Non-pigmented ciliary epithelial cell (primary cell): ENCODE measurements at places on chromosomes 5 and 9.

- DNase-seq = peak; percentile 70
These were observed 53.9 kb downstream of the CSNK1A1 start for GRCh38 chr5:149497357-149497756.

DNA sequence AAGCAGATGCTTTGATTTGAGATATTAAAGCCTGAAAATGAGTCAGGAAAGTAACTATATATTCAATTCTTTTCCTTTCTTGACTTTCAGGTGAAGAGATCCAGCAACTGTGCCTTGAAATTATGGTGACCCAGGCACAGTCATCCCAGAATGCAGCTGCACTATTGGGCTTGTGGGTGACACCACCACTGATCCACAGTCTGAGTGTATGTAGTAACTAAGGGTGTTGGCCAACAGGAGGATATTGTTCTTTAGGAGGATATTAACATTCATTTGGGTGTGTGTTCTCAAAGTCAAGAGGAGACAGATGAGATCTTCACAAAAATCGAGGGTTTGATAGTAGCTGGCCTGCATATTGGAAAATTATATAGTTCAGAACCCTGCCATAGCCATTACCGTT lies 53.2 kb downstream of the HACD4 start:
- DNase-seq = no peak

DNA sequence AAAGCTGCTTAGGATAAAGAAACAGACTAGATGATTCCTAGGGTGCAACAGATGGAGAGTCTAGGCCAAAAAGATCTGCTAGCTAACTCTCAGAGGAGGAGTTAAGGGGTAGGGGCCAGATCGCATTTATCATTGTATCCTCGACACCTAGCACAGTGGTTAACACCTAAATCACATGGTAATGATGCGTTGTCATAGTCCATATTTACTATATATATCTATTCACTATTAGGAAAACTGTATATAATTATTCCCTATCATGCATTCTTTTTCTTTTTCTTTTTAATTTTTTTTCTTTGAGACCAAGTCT lies 92.8 kb upstream of the SLC44A1 start:
- DNase-seq = no peak

- no peak for DNase-seq
These were observed at the start of gene DMRTA1 for GRCh38 chr9:22446589-22446949. TSS of gene DMRTA1 (plus strand) at chr9:22446824. CDS start at chr9:22447066, 242 bp downstream.

- no peak for DNase-seq
These were observed 127.6 kb downstream of the TMEM174 start for GRCh38 chr5:73300337-73301207.

- DNase-seq = no peak
These were observed 129.6 kb downstream of the IZUMO3 start for GRCh38 chr9:24416136-24416535.

GRCh38 chr5:139671096-139671841 lies 23.1 kb downstream of the CXXC5 start:
- DNase-seq = no peak

DNA sequence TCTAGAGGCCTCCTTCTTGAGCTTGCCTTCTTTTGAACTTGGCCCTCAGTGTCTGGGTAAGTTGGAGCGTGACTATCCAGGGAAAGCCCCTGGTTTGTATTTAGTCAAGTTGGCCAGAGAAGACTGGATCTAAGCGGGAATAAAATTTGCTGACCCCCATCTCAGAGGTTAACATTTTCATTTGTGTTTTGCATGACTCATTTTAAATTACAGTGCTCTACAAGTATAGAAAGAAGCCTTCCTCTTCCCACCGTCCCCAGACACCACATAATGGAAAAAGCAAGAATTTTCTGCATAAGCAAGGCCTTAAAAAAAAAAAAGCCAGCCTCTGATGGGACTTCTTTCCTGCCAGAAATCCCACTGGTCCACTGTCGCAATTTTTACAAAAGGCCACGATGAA lies 27.2 kb downstream of the PIK3R1 start:
- DNase-seq = no peak
